ENCODE measurements at places on chromosomes 5 and 9.

DNA sequence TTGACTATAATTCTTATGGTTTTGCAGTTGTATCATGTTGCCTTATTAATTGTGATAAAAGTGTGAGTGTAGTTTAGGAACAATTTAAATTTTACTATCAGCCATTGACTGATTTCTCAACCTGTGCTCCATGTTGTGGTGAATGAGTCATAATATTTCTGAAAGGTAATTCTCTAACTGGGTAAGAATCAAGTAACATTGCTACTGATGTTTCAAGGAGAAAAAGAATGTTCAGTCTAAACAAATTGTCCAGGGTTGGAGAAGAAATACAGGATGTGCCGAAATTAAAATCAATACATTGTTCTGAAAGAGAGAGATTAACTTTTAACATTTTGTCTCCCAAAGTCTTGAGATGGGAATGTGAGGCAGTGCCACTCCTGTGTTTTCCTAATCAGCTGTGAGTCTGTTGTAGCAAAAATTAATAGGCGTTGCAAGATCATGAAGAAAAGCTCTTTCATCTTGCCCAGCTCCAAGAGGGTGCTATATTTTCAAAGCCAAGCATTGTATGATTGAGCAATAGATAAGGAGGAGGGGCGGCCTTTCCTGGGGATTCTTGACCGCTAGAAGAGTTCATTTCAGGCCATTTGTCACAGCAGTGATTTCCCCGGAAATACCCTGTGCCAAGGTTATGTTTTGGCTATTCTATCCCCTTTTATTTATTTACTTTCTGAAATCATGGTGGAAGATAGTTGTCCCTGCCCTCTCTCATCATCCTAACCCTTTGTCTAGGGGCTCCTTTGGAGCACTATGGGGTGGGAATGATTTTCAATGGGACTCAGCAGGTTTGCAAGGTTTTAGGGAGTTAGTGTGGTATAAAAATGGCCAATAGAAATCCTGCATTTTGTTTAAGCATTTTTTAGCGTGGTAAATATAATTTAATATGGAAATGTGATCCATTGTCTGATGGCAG lies 151.6 kb downstream of the FOCAD start:
- no peak for DNase-seq

DNA sequence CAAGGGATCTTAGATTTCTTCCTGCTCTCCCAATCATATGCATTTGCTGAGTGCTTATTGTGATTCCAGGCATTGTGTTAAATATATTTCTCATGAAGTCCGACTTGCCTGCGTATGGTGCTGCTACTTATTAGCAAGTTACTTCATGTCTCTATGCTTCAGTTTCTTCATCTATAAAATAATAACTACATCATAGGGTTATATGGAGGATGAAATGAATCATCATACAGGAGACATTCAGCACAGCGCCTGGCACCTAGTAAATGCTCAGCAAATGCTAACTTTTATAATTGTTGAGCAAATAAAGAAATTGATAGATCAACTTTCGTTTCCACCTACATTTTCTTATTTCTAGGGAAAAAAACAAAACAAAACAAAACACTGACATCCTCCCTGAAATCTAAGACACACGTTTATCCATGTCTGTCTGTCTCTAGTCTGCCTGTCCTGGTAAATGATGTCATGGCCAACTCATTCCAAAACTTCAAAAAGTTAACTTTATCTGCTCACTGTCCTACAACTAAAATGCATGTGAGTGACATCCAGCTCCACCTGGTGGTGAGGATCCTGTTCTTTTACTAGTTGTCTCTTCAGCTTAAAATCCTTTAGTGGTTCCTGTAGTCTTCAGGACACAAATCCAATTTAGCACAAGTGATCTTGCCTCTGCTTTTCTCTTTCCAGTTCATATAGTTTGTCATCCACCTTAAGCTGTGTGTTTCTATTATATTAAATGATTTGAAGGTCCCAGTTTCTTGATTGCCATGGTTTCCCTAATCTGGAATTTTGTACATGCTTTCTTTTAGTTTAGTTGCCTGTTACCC lies 27.7 kb downstream of the PPP3R2 start:
- DNase-seq: no peak

GRCh38 chr9:125904155-125904851 lies 157.1 kb downstream of the PBX3 start:
- DNase-seq: peak; percentile 90

- DNase-seq: peak; percentile 14
These were observed 121.2 kb downstream of the PHF2 start for GRCh38 chr9:93697352-93698139.

GRCh38 chr9:98807070-98807813 lies at the start of gene GALNT12:
GALNT12 (plus strand) TSS chr9:98807670; CDS start chr9:98807699, 29 bp downstream.
- no peak for DNase-seq

DNA sequence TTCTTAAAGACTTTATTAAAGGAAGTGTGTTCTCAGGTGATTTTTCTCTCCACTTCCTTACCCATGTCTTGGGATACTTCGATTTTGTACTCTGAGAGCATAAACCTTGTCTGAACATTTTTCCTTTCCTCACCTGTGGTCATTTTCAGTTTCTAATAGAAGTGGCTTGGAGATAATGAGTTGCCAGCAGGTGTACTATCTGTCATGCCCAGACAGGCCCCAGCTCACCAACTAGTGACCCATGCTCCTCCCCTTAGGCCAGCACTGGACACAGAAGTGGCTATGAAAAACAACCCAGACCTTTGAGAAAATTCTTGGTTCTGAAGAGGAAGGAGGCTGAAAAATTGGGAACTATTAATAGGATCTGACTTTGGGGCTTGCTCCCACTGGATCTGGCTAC lies 49.2 kb upstream of the SMIM32 start:
- no peak for DNase-seq

DNA sequence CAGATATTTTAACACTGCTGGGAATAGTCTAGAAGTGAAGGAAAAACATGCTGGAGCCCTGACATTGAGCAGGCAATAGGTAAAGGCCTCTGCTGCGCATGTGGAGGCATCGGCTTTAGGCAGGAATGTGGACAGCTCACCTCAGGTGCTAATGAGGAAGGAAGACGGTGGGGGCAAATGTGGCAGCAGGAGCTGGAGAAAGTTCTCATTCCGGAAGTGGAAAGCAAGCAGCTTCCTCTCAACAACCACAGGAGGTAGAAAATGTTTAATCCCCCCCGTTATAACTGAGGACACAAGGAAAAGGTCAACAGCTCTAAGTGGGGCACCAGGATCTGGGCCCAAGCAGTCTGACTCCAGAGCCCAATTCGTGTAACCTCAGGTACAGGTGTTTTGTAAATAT lies 7.6 kb upstream of the RPS14 start:
- no peak for DNase-seq

- no peak for DNase-seq
These were observed 46.2 kb downstream of the RNF145 start for GRCh38 chr5:159163027-159163700.

DNA sequence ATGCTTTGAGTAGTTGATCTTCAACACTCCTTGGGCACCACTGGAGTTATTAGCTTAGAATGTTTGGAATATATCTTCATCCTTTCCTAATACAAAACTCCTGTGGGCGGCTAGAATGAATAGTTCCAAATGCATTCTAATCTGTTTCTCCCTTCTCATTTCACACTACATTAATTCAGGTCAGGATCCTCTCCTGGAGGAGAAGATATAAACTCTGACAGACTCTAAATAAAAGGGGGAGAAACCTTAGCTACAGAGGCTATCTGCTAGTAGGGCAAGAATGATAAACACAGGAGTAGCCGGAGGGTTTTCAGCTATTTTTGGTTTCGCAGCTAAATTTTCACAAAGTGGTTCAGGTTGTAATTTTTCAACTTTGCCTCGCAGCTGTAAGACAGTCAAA lies 45.2 kb upstream of the FAM240B start:
- DNase-seq: no peak

DNA sequence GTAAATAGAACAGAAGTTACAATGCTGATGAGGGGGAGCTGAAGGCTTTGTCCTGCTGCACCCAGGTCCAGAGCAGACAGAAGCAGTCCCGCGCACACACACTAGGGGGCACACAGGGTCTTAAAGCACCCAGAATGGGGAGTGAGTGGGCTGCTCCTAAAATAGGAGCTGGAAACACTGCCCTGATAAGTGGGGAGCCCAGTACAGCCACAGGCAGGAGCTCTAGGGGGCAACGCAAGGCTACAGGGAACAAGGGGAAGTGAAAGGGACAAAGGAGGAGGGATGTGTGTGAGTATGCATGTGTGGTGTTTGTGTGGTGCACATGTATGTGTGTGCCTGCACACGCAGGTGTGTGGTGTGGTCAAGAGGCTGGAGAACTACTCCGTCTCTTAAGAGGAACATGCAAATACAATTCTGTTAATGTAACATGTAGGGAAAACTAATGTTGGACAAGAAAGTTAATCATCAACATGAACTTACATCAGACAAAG lies 191.5 kb downstream of the ROR2 start:
- DNase-seq: no peak

- no peak for DNase-seq
These were observed 37.4 kb downstream of the F2RL2 start for GRCh38 chr5:76585783-76586217.

DNA sequence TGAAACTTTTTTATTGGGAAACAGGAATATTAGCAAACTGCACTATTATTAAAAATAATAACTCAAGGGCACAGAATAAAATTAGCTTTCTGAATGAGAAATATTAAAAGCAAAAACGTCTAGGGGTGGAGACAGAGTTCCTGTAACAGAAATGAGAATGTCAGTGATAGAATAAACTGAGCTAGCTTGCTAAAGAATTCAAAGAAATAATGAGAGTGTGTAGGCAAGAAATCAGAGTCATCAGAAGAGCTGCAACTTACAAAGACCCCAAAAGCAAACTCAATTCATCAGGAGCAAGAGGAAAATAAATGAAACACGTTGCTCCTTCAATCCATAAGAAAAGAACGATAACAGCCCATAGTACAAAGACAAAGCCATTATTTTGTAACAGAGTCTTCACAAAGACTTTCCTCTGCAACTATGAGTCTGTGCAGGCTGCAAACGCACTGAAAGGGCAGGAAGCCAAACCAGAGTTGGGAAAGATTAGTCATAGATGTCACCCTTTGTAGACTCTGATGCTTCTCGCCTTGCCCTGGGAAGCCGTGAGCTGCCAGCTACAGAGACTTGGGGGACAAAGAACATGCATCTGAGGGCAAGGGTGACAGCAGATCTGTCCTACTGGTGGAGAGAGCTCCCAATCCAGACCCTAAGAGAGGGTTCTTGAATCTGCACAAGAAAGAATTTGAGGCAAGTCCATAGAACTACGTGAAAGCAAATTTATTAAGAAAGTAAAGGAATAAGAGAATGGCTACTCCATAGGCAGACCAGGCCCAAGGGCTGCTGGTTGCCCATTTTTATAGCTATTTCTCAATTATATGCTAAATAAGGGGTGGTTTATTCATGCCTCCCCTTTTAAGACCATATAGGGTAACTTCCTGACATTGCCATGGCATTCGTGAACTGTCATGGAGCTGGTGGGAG lies 40.8 kb downstream of the SHC3 start:
- no peak for DNase-seq

GRCh38 chr9:134611046-134611445 lies 30.6 kb upstream of the COL5A1 start:
- no peak for DNase-seq

- no peak for DNase-seq
These were observed 72.2 kb downstream of the C5orf15 start for GRCh38 chr5:133895979-133896845.

- DNase-seq: peak; percentile 1
These were observed 333.7 kb downstream of the ELAVL2 start for GRCh38 chr9:23492126-23493002.

DNA sequence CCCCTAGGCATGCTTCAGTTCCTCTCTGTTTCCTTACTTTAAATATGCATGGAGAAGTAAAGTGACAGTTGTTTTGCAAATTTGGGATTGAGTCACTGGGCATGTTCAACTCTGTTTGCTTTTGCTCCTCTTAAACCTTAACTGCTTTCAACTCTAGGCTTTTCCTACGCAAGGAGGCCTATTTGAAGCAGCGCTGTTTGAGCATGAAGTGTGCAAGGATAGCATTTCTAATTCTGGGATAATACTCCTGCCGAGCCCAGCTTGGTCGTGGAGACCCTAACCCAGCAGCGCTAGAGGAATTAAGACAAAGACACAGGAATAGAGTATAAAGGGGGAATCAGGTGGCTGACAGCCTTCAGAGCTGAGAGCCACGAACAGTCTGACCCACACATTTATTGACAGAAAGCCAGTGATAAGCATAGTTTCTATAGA lies 803.4 kb upstream of the CDH10 start:
- no peak for DNase-seq

DNA sequence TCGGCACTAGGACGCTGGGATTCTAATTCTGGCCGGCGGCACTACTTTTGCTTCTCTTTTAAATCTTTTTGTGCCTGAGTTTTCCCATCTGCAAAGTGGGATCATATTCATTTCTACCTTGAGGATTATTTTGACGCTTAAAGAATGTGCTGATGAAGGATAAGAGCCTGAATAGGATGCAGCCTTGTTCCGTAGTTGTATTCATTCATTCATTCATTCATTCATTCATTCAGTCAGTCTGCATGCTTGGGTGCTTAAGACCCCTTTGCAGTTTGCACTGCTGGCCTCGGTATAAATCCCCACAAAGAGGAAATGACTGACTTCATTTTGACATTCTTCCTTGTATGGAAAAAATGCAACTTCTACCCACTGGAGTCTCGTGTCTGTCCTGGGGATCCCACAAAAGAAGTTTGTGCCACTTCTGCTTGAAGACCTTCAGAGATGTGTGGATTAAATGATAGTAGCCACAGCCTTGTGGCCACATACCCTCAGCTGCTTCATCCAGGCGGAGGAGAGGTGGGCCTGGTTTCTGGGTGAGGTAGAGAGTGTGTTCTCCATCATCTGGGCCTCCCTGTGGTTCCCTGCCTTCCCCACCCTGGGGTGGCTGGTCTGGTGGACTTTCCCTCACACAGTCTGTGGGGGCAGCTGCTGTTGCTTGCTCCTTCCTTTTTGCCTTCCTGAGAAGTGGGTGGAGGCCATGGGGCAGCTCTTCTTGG lies 62.6 kb downstream of the PPARGC1B start:
- DNase-seq: no peak

GRCh38 chr5:59038798-59039295 lies 456.0 kb downstream of the RAB3C start:
- DNase-seq: no peak

DNA sequence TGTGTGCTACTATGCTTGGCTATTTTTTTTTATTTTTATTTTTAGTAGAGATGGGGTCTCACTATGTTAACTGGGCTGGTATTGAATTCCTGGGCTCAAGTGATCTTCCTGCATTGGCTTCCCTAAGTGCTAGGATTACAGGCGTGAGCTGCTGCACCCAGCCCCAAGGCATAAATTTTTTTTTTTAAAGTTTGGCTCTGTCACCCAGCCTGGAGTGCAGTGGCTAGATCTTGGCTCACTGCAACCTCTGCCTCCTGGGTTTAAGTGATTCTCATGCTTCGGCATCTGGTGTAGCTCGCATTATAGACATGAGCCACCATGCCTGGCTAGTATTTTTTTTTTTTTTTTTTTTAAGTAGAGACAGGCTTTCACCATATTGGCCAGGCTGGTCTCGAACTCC lies 70.3 kb downstream of the RAB24 start:
- no peak for DNase-seq

- no peak for DNase-seq
These were observed 192.7 kb downstream of the GOLPH3 start for GRCh38 chr5:31981361-31981945.

DNA sequence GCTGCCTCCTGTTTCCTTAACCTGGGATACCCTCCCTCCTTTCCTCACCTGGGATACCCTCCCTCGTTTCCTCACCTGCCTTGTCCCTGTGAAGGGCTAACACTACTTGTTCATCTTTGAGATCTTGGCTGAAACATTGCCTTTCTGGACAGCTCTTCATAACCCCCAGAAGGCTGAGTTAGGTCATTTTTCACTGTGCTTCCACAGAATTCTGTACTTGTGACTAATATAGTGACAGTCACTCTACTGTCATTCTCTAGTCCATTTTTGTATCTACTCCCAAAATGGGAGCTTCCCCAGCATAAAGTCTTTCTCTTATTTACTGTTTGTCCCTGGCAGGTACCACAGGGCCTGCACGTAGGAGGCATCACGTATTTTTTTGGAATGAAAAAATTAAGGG lies 21.5 kb upstream of the DAB2 start:
- no peak for DNase-seq
